ENCODE measurements at places on chromosomes 2 and 18.

DNA sequence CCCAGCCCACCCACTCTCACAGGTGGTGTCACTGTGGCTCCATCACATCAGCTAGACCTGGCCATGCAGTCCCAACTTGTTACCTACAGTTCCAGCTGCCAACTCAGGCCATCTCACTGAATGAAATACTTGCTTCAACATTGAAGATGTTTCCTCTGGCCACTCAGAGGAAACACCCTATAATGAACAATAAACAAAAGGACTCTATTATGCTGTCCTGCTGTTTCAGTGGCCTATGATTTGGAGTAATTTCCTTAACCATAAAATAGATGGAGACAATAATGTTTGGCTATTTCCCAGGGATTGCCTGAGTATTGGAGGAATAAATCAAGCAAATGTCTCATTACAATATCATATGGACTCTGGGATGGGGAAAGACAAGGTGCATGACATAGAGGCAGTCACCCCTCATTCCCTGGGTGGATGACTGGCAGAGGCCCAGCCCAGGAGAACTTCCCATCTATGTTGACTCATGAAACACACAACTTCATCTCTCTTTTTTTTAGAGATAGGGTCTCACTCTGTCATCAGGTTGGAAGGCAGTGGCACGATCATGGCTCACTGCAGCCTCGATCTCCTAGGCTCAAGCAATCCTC is 134.4 kb downstream of the TGIF1 start:
- no peak for DNase-seq

DNA sequence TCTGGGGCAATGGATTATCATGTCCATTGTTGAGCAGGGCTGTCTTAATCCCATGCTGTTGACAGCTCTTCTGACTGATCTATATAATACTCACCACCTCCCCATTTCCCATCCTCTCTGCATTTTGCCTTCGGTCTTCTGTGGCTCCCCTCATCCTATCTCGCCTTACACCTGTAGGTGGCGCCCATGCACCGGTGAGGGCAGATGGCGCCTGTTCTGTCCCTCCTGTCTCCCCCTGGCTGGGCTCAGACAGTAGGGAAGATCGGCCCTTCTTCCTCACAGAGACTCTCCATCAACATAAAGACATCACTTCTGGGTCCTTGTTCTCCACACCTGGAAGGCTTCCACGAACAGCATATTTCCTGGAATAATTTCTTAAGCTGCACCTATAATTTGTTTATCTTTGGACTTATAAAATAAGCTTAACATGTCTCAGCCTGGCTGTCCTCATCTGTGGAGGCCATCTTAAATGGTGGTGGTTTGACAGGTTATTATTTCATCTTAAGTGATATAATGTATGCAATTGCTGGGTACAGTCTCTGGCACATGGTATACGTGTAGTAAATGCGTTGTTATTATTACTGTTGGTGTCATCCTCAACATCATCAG is 10.9 kb upstream of the CDH20 start:
- no peak for DNase-seq

- no peak for DNase-seq
These were observed 653.7 kb downstream of the DCDC2C start for GRCh38 chr2:4357121-4357520.

DNA sequence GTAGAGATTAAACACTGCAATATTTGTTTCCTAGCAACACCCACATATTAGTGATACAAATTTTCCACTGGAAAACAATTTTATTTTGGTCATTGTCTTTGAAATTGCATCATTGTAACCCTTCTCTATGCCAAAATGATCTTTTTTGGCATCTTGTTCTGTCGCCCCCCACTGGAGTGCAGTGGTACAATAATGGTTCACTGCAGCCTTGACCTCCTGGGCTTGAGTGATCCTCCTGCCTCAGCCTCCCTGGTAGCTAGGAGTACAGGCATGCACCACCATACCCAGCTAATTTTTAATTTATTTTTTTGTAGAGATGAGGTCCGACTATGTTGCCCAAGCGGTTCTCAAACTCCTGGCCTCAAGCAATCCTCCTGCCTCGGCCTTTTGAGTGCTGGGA is 117.4 kb downstream of the PIK3C3 start:
- DNase-seq, result no peak

DNA sequence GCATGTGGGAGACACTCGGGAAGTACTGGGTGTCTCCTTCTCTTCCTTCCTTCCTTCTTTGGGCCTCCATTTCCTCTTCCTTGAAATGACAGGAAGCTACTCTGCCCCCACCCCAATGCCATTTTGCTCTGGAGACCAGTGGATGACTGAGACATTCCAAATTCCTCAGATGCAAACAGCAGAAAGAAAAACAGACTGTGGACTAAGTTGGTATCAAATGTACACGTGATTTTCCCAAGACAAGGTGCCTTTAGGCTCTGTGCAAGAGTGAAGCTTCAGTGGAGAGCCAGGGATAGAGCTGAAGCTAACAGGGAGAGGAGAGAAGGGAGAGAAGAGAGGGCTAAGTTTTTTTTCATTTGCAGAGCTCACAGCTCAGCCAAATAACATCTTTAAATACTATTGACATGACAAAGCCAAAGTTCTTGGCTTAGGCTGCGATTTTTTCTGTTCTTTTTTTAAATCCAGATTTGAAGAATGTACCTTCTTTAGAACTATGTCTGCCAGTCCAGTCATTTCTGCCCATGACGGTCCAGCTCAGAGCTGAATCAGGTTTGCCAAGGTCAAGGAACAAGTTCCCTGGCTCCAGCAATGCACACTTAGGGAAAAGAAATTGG is 84.5 kb upstream of the LCLAT1 start:
- no peak for DNase-seq

DNA sequence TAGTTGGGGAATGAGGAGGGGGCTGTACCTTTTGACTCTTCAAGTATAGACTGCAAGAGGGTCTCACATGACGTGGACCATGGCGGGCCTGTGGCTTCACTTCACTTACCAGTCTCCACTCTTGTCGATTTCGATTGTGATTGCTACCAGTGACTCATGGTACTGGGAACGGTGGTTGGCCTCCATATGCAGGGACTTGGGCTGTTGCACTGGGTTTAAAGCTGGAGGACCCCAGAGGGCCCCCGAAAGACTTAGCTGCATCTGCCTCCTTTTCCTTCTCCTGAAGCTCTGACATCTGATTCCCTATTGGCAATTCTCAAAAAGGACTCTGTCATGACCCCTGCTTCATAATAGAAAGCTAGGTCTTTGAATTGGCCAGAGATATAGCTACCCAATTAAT is 43.4 kb downstream of the HK2 start:
- no peak for DNase-seq

- DNase-seq, result no peak
These were observed 19.5 kb upstream of the TMEM163 start for GRCh38 chr2:134738141-134738870.

- DNase-seq, result peak; percentile 28
These were observed 126.2 kb upstream of the LGALSL start for GRCh38 chr2:64327510-64328414.

- DNase-seq, result no peak
These were observed 78.0 kb downstream of the NDUFA10 start for GRCh38 chr2:239946864-239947728.

DNA sequence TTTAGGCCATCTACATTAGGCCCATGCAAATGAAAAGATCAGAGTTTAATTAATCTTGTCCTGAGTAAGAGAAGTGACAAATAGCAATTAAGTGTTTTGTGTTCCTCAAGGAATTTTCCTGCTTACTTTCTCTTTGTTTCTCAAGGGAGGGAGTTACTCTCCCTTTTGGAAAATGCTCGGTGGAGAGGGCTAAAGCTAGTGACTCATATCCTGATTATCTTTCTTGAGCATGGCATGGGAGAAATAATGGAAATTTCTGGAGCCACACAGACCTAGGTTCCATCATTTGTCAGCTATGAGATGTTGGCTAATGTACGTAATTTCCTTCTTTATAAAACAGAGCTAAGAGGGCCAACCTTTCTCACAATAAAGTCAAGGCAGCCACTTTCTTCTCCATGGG is 177.1 kb downstream of the ETAA1 start:
- no peak for DNase-seq

DNA sequence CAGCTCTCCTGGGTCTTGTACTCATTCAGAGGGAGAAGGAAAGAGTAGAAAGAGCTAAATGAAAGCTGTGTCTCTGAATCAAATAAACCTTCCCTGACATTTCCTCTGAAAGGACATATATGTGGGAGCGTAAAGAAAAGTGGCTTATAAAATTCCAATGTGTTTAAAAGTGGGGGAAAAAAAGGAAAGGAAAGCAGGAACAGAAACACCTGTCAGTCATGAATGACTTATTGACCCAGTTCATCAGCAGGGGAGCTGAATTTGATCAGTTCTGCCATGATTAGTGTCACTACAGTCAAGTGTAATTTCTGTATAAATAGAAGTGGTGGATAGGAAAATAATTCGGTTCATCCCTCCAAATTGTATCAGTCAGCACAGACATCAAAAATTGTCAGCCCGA is 382.5 kb downstream of the ERBB4 start:
- no peak for DNase-seq

DNA sequence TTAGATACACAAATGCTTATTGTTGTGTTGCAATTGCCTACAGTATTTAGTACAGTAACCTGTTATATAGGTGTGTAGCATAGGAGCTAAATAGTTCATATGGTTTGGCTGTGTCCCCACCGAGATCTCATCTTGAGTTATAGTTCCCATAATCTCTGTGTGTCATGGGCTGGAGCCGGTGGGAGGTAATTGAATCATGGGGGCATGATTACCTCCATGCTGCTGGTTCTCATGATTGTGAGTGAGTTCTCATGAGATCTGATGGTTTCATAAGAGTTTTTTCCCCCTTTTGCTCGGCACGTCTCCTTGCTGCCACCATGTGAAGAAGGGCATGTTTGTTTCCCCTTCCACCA is 190.5 kb upstream of the SESTD1 start:
- DNase-seq, result no peak
